ENCODE measurements at places on chromosomes 5 and 9.

GRCh38 chr5:159785656-159786055 lies 130.6 kb upstream of the ADRA1B start:
- H3K27me3 ChIP-seq, result no peaks in the 10 kb centered on the region
- no peak overlapping the region for H3K4me3 ChIP-seq
- no peak overlapping the region for H3K27ac ChIP-seq
- H3K4me1 ChIP-seq, result no peaks in the 10 kb centered on the region

- no peaks in the 10 kb centered on the region for H3K36me3 ChIP-seq
- no peak overlapping the region for H3K4me3 ChIP-seq
Measured at GRCh38 chr9:65403721-65404120, 118.7 kb upstream of the FOXD4L5 start.

DNA sequence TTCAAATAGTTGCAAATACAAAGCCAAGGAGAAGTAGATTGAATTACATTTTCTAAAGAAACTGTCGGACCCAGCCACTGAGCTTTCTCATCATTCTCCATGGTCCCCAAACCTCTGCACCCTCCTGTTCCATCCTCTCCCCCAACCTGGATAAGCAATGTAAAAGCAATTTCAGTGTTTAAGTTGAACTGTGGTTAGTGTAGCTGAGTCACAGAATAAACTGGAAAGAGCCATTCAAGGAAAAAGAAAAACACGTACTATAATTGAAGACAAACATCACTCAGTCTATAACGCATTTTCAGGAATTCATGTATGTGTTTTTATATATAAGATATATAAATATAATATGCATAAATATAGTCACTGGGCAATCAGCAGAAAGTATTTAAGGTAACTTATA lies 54.1 kb upstream of the TMEM161B start:
- DNase-seq, result no peak
- no peaks in the 10 kb centered on the region for H3K4me1 ChIP-seq
- H3K36me3 ChIP-seq, result no peaks in the 10 kb centered on the region
- H3K27ac ChIP-seq, result no peak overlapping the region

DNA sequence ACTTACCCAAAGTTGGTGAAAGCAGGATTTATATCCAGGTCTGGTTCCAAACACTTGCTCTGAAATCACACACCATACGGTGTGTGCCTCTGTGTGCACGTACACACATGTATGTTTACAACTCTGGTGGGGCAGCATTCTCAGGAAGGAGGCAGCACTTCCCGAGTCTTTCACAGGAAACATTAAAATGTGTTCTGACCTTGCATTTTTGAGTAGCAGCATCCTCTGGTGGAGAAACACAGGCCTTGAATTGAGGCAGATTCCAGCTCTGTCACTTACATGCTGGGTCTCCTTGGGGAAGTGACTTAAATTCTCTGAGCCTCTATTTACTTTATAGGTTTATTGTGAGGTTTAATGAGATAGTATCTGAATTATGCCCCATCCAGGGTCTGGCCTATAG lies 126.4 kb downstream of the RGS3 start:
- H3K4me1 ChIP-seq, result no peaks in the 10 kb centered on the region
- H3K36me3 ChIP-seq, result peaks cover 4% of the 10 kb centered on the region
- H3K27me3 ChIP-seq, result no peaks in the 10 kb centered on the region
- DNase-seq, result no peak
- H3K4me3 ChIP-seq, result no peak overlapping the region

- DNase-seq, result no peak
- no peaks in the 10 kb centered on the region for H3K27me3 ChIP-seq
- H3K4me3 ChIP-seq, result no peak overlapping the region
Measured at GRCh38 chr5:105565531-105565930, 2002.9 kb upstream of the NUDT12 start.

DNA sequence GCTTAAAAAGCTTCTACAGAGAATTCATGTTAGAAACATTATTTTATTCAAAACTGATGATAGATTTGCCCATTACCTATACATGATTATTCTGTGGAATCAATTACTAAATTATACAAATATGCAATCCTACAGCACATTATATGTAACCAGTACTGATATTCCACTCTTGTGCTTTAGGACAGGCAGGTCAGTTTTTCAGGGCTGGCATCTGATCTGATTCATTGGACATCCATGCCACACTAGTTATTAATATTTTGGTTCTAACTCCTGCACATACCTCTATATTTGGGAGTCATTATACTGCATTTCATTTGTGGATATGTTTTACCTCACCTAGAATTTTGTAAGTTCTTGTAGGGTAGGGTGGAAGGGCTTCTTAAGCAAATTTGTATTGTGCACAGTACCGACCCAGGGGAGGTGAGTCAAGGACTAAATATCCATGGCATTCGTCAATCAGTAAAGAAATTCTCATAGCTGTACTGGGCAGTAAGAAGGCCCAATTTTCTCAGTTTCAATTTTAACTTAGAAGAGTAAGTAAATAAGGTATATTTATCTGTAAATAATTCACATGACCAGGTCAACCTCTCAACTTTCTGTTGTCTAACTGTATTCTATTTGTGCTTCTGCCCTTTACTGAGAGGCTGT lies 33.5 kb downstream of the ELOVL7 start:
- DNase-seq, result no peak
- no peaks in the 10 kb centered on the region for H3K4me1 ChIP-seq
- H3K27ac ChIP-seq, result no peak overlapping the region
- H3K4me3 ChIP-seq, result no peak overlapping the region

DNA sequence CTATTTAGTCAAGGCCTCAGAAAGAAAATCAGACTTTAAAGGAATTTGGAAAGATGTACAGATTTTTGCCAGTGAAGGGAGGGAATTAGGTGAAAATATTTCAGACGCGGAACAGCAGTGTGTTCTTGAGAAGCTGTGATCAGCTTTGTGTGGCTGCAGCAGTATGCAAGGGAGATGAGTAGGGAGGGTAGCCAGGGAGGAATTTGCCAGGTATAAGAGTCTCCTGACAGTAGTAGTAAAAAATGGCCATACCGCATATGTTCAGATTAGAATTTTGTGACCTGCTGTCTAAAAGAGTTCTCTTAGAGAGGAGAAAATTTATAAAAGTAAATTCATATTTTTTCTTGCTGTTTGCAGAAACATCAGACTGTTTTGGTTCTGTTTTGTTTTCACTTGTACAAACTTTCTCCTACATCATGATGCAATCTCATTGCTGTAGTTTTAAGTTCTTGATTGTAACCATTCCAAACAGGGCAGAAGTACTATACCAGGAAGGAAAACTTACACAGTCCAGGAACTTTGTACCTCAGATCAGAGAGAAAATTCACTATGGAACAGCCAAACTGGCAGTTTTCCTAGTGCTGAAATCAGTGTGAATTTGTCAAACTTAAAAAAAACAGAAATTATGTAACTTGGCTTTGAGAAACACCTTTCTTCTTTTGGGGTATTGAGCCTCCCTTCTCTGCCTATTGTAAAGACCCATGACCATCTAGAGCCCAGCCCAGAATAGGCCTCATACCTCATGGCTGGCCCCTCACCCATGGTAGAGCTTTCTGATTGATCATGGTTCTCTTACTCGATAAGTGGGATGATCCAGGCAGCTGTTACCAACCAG lies 78.4 kb upstream of the NR3C1 start:
- no peaks in the 10 kb centered on the region for H3K36me3 ChIP-seq
- no peak overlapping the region for H3K4me3 ChIP-seq
- H3K4me1 ChIP-seq, result no peaks in the 10 kb centered on the region
- no peak for DNase-seq
- H3K27me3 ChIP-seq, result no peaks in the 10 kb centered on the region

DNA sequence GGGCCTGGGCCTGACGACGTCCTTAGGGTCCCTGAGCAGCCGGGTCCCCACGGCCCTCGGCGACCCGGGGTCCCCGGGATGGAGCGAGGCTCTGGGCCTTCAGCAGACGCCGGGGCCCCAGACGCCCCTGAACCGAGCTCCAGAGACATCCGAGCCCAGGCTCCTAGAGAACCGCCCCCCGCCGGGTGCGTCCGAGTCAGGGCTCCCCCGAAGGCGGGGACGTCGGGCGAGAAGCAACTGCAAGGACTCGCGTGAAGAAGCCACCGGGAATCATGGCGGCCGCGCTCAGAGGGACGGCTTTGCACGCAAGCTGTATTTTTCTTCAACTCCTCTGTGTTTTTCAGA lies 25.5 kb downstream of the IRX4 start:
- no peaks in the 10 kb centered on the region for H3K36me3 ChIP-seq
- no peaks in the 10 kb centered on the region for H3K27me3 ChIP-seq
- no peak overlapping the region for H3K27ac ChIP-seq
- no peak for DNase-seq

GRCh38 chr9:117313989-117314388 lies 100.9 kb downstream of the ASTN2 start:
- no peak overlapping the region for H3K27ac ChIP-seq
- no peaks in the 10 kb centered on the region for H3K27me3 ChIP-seq
- no peaks in the 10 kb centered on the region for H3K36me3 ChIP-seq
- H3K4me1 ChIP-seq, result no peaks in the 10 kb centered on the region
- DNase-seq, result no peak
- no peak overlapping the region for H3K4me3 ChIP-seq

DNA sequence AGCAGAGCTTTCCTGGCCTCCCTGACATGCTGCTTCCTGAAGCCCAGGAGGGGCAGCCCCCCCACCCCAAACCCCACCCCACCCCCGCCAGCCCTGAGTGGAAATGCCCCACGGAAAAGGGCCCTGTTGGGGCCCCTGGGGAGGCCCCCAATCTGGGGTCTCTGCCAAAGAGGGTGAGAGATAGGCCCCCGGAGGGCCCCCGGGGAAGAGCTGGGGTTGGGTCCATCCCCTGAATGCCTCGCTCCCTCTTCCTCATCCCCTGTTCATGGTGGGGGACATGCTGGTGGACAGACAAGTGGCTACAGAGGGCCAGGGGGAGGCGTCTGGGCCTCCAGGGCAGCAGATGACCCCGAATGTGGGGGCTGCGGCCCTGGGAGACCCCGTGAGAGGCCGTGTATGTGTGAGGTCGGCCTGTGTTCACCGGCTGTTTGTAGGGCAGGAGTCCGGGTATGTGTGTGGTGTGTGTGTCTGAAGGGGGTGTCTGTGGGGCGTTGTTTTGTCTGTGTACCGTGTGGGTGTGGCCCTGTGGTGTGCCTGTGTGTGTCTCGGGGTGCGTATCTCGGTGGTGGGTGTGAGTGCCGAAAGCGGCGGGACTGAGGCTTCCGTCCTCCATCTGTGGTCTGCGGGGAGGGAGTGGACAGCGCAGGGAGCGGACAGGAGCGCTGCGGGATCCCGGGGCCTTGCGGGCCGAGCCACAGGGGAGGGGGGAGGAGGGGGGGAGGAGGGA lies 11.3 kb downstream of the C9orf50 start:
- peaks cover 20% of the 10 kb centered on the region for H3K4me1 ChIP-seq
- no peaks in the 10 kb centered on the region for H3K36me3 ChIP-seq
- H3K4me3 ChIP-seq, result no peak overlapping the region
- no peak overlapping the region for H3K27ac ChIP-seq

DNA sequence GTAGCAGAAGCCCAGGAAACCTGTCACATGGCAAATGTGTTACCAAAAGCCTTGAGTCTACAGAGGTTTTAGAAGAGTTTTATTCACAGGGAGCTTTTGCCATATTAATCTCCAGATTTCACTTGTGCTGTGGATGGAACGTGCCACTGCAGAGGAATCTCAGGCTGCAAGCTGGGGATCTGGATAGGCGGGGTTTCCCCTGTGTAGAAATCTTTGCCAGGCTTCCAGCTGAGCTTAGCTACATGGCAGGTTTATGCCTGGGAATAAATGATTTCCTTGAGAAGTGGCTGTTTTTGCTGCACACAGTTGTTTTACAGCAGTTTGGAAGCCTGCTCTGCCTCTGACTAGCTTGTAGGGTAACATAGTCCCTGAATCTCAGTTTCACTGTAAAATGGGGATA lies 224.6 kb upstream of the PLPPR1 start:
- DNase-seq, result no peak
- H3K27ac ChIP-seq, result no peak overlapping the region
- H3K4me3 ChIP-seq, result no peak overlapping the region
- H3K27me3 ChIP-seq, result no peaks in the 10 kb centered on the region
- no peaks in the 10 kb centered on the region for H3K4me1 ChIP-seq

DNA sequence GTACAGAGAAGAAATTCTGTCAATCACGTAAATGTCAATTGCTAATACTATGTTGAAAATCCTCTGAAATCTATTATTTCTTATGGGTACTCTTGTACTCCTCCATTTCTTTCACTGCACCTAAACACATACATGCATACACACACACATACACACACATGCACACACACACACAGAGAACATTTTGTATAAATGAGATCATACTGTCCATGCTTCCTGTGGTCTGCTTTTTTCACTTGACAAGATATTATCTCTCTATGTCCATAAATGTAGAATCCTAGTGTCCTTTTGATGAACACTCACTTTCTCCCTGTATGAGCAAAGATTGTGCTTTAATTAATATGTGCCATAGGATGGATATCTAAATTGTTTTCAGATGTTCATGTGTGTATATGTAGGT lies 32.7 kb upstream of the TLR4 start:
- no peaks in the 10 kb centered on the region for H3K4me1 ChIP-seq
- no peak for DNase-seq
- H3K4me3 ChIP-seq, result no peak overlapping the region
- no peak overlapping the region for H3K27ac ChIP-seq

DNA sequence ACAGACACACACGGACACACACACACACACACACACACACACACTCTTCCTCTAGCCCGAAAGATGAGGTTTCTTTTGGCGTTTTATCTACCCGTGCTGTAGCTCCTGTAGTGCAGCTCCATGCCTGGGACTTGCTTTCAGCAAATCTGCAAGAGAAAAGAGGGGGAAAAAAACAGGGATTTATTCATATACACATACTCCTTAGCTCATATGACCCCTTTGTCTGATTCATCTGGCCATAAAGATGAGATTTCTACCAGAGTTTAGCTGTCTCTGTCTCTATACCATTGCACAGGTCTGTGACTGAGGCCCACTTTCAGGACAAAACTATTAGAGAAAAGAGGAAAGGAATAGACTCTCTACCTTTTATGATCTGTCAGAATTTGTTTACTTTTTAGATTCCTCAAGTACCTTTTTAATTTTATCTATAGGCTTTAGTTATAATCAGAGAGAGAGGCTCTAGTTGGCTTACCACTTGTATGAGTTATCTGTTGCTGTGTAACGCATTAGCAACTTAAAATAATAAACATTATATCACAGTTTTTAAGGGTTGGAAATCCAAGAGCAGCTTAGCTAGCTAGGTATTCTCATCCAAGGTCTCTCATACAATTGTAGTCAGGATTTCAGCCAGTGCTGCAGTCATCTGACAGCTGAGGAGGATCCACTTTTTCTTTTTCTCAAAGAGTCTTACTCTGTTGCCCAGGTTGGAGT lies 14.7 kb downstream of the SNX2 start:
- no peak for DNase-seq
- no peak overlapping the region for H3K27ac ChIP-seq
- no peak overlapping the region for H3K4me3 ChIP-seq
- H3K4me1 ChIP-seq, result no peaks in the 10 kb centered on the region
- no peaks in the 10 kb centered on the region for H3K27me3 ChIP-seq

GRCh38 chr9:123335193-123335985 lies 20.6 kb upstream of the CRB2 start:
- no peaks in the 10 kb centered on the region for H3K4me1 ChIP-seq
- H3K36me3 ChIP-seq, result no peaks in the 10 kb centered on the region
- H3K4me3 ChIP-seq, result no peak overlapping the region
- no peak for DNase-seq
- no peaks in the 10 kb centered on the region for H3K27me3 ChIP-seq

DNA sequence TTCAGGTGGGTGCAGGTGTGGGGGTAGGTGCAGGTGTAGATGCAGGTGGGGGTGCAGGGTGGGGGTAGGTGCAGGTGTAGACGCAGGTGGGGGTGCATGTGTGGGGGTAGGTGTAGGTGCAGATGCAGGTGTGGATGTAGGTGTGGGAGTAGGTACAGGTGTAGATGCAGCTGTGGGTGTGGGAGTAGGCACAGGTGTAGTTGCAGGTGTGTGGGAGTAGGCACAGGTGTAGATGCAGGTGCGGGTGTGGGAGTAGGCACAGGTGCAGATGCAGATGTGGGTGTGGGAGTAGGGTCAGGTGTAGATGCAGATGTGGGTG lies 94.6 kb downstream of the PHF2 start:
- no peak overlapping the region for H3K4me3 ChIP-seq
- no peak for DNase-seq
- H3K27me3 ChIP-seq, result no peaks in the 10 kb centered on the region
- no peaks in the 10 kb centered on the region for H3K4me1 ChIP-seq
- H3K27ac ChIP-seq, result no peak overlapping the region
- H3K36me3 ChIP-seq, result peaks cover 39% of the 10 kb centered on the region
